ENCODE measurements at places on chromosomes 4 and X.
A peak's percentile ranks its signal among the peaks of the same experiment; 100 is the strongest.

GRCh38 chrX:70508296-70508911, 63.8 kb downstream of the DLG3 start:
- no peaks in the 10 kb centered on the region for H3K4me1 ChIP-seq
- no peaks in the 10 kb centered on the region for H3K36me3 ChIP-seq
- H3K4me3 ChIP-seq = no peak overlapping the region
- no peaks in the 10 kb centered on the region for H3K27me3 ChIP-seq
- H3K27ac ChIP-seq = no peak overlapping the region
- no peak for DNase-seq

- H3K27me3 ChIP-seq = peaks cover 63% of the 10 kb centered on the region
- H3K36me3 ChIP-seq = no peaks in the 10 kb centered on the region
- H3K27ac ChIP-seq = no peak overlapping the region
Measured at GRCh38 chr4:74366367-74366911, 1.5 kb downstream of the EREG start.

GRCh38 chrX:43676971-43677572, 21.0 kb downstream of the MAOA start:
- peaks cover 19% of the 10 kb centered on the region for H3K4me1 ChIP-seq
- no peak overlapping the region for H3K4me3 ChIP-seq
- no peaks in the 10 kb centered on the region for H3K27me3 ChIP-seq
- peak overlapping the region; percentile 42 for H3K27ac ChIP-seq

- H3K27me3 ChIP-seq = no peaks in the 10 kb centered on the region
- H3K36me3 ChIP-seq = no peaks in the 10 kb centered on the region
- H3K4me3 ChIP-seq = no peak overlapping the region
- H3K4me1 ChIP-seq = no peaks in the 10 kb centered on the region
- no peak for DNase-seq
Measured at GRCh38 chrX:143435916-143436315, 81.4 kb downstream of the SPANXN3 start.

GRCh38 chr4:100935090-100935489, 412.2 kb downstream of the PPP3CA start:
- DNase-seq = no peak
- peaks cover 3% of the 10 kb centered on the region for H3K4me1 ChIP-seq
- no peak overlapping the region for H3K27ac ChIP-seq
- no peaks in the 10 kb centered on the region for H3K27me3 ChIP-seq
- H3K36me3 ChIP-seq = no peaks in the 10 kb centered on the region

- H3K4me1 ChIP-seq = peaks cover 58% of the 10 kb centered on the region
- DNase-seq = peak; percentile 98
- H3K4me3 ChIP-seq = peak within 1 kb of the TSS; percentile 99
- H3K27me3 ChIP-seq = no peaks in the 10 kb centered on the region
- peaks cover 4% of the 10 kb centered on the region for H3K36me3 ChIP-seq
Measured at GRCh38 chr4:1289207-1290164, at the start of gene MAEA. TSS of gene MAEA (plus strand) at chr4:1289891. CDS start at chr4:1289914, 23 bp downstream.

- H3K27ac ChIP-seq = peak overlapping the region; percentile 56
- H3K36me3 ChIP-seq = no peaks in the 10 kb centered on the region
- H3K4me3 ChIP-seq = no peak overlapping the region
Measured at GRCh38 chrX:23844502-23845138, 61.6 kb downstream of the SAT1 start.

GRCh38 chr4:153543351-153543750, 77.2 kb downstream of the TMEM131L start:
- no peak overlapping the region for H3K4me3 ChIP-seq
- H3K4me1 ChIP-seq = peaks cover 59% of the 10 kb centered on the region
- H3K27me3 ChIP-seq = no peaks in the 10 kb centered on the region
- H3K27ac ChIP-seq = peak overlapping the region; percentile 61
- DNase-seq = no peak
- H3K36me3 ChIP-seq = no peaks in the 10 kb centered on the region

DNA sequence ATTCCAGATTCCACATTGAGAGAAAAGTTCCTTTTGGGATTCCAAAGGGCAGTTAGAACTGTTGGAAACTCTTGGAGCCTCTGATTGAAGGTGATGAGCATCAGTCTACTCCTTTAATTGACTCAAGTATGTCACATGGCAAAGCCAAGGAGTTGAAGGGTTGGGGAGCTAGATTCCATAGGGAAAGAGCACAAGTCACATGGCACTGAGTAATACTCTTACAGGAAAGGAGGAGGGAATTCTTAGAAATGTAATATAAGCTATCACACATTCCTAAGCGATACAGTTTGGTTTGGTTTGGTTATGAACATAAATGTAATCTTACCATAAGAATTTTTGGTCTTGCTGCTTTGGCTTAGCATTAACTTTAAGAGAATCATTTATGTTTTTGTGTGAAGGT, 15.7 kb downstream of the SPCS3 start:
- DNase-seq = no peak
- no peak overlapping the region for H3K4me3 ChIP-seq
- H3K4me1 ChIP-seq = peaks cover 9% of the 10 kb centered on the region

DNA sequence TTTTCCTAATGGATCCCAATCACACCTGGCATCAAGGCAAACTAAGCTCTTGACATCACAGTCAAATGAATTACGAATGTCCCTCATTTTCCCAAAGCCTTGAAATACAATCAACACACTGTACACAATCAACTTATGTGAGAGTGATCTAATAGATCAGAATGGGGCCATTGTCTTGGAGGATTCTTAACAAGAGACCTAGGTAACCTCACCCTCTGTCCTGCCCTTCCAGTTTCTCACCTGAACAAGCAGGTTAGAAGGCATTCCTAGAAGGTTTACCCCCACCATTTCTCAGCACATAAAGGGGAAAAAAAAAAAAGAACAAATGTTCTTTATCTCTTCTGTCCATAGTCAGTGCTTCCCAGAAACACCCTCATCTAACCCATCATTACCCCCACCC, 6.3 kb downstream of the SLC39A8 start:
- H3K4me3 ChIP-seq = no peak overlapping the region
- H3K4me1 ChIP-seq = peaks cover 4% of the 10 kb centered on the region
- no peaks in the 10 kb centered on the region for H3K36me3 ChIP-seq
- H3K27me3 ChIP-seq = no peaks in the 10 kb centered on the region
- no peak overlapping the region for H3K27ac ChIP-seq
- DNase-seq = no peak

- no peak overlapping the region for H3K27ac ChIP-seq
- H3K4me3 ChIP-seq = no peak overlapping the region
- no peak for DNase-seq
- H3K36me3 ChIP-seq = no peaks in the 10 kb centered on the region
- H3K27me3 ChIP-seq = peaks cover 3% of the 10 kb centered on the region
- H3K4me1 ChIP-seq = no peaks in the 10 kb centered on the region
Measured at GRCh38 chr4:7168106-7168505, 24.2 kb upstream of the SORCS2 start.

DNA sequence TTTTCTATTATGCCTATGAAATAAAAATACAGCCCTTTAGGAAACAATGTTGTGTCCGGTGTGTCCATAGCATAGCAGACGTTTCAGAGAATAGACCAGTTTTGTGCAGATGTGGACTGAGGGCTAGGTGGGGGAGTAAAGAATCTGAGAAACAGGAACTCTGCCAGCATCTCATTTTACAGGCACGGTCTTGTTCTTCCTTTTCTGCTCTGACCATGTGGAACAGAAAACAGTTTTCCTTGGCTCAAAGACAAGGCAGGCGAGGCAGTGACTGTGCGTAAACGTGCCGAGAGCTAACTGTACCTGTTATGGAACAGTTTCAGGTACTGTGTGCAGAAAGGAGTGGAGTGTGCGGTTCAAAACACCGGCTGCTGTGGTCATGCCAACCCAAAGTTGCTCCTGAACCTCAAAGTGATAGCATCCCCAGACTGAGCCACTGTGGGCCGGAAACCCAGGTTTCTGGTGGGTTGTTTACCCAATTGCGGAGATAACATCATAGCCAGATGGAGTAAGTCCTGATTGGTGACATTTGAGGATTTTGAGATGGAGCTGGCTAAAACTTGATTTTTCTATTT, 20.2 kb downstream of the CNGA2 start:
- H3K4me3 ChIP-seq = no peak overlapping the region
- DNase-seq = no peak
- no peaks in the 10 kb centered on the region for H3K27me3 ChIP-seq

- no peaks in the 10 kb centered on the region for H3K4me1 ChIP-seq
- DNase-seq = no peak
Measured at GRCh38 chrX:65871671-65872311, 168.1 kb downstream of the VSIG4 start.

- peaks cover 63% of the 10 kb centered on the region for H3K4me1 ChIP-seq
- H3K27me3 ChIP-seq = no peaks in the 10 kb centered on the region
- no peak for DNase-seq
- no peak overlapping the region for H3K4me3 ChIP-seq
- peaks cover 37% of the 10 kb centered on the region for H3K36me3 ChIP-seq
Measured at GRCh38 chr4:87093443-87094123, 126.8 kb downstream of the KLHL8 start.

- H3K4me1 ChIP-seq = no peaks in the 10 kb centered on the region
- no peaks in the 10 kb centered on the region for H3K36me3 ChIP-seq
- H3K27ac ChIP-seq = no peak overlapping the region
- no peaks in the 10 kb centered on the region for H3K27me3 ChIP-seq
Measured at GRCh38 chr4:13794819-13795565, 167.5 kb upstream of the BOD1L1 start.

DNA sequence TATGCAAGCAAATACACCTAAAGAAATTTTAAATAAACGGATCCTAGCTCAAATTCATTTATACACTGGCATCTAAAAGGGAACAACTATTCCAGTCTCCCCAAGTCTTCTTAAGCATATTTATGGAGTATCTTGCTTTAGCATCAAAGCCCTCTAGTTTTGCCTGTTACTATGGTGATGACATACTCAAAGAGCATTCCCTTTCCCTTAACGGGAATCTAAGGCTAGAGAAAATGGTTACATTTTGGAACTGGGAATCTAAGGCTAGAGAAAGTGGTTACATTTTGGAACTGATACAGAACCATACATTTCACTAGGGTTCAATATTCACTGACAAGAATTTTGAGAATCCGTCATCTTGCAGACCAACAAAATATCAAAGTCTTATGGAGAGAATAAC, 271.2 kb downstream of the CHIC1 start:
- no peak overlapping the region for H3K4me3 ChIP-seq
- no peak for DNase-seq
- H3K27ac ChIP-seq = no peak overlapping the region
- H3K4me1 ChIP-seq = no peaks in the 10 kb centered on the region
- no peaks in the 10 kb centered on the region for H3K27me3 ChIP-seq
- no peaks in the 10 kb centered on the region for H3K36me3 ChIP-seq

DNA sequence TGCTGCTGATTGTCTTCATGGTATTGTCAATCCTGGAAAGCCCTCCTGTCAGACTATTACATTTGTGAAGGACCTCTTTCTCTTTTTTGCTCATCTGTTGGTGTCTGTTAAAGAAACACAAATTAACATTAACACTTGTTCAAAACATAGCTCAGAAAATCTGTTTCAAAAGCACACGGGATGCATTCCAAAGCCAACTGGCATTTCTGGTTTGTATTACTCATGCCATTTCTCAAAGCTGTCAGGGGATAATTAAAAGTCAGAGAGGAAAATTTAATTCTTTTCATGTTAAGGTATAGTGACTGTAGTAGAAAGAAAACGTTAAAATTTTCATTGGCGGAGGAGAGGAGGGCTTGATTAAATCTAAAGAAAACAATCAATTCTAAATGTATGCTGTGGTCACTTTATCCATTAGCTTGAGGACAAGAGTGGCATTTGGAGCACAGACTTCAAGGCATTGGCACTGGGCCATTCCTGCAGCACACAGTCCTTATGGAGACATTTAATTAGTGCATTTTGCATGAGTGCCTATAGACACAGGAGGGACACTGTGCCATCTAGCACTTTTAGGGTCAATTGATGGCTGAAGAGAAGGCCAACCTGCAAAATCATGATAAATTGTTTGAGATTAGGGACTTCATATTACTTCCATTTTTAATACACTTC, 21.2 kb upstream of the GLRA2 start:
- no peak for DNase-seq
- H3K27me3 ChIP-seq = no peaks in the 10 kb centered on the region
- no peak overlapping the region for H3K4me3 ChIP-seq
- no peaks in the 10 kb centered on the region for H3K4me1 ChIP-seq
- no peak overlapping the region for H3K27ac ChIP-seq
- H3K36me3 ChIP-seq = no peaks in the 10 kb centered on the region

- H3K4me3 ChIP-seq = peak overlapping the region; percentile 82
- H3K27me3 ChIP-seq = no peaks in the 10 kb centered on the region
- peaks cover 15% of the 10 kb centered on the region for H3K4me1 ChIP-seq
- DNase-seq = peak; percentile 18
Measured at GRCh38 chrX:110317061-110317819, 645 bp downstream of the AMMECR1 start.

GRCh38 chr4:69754926-69755580, 5.4 kb downstream of the SULT1B1 start:
- no peaks in the 10 kb centered on the region for H3K4me1 ChIP-seq
- H3K4me3 ChIP-seq = no peak overlapping the region
- no peak overlapping the region for H3K27ac ChIP-seq
- no peaks in the 10 kb centered on the region for H3K27me3 ChIP-seq
- H3K36me3 ChIP-seq = no peaks in the 10 kb centered on the region

- H3K4me3 ChIP-seq = no peak overlapping the region
- no peaks in the 10 kb centered on the region for H3K36me3 ChIP-seq
- DNase-seq = no peak
- H3K4me1 ChIP-seq = no peaks in the 10 kb centered on the region
- H3K27ac ChIP-seq = no peak overlapping the region
- H3K27me3 ChIP-seq = peaks cover 52% of the 10 kb centered on the region
Measured at GRCh38 chr4:4666693-4667621, 125.1 kb upstream of the STX18 start.

DNA sequence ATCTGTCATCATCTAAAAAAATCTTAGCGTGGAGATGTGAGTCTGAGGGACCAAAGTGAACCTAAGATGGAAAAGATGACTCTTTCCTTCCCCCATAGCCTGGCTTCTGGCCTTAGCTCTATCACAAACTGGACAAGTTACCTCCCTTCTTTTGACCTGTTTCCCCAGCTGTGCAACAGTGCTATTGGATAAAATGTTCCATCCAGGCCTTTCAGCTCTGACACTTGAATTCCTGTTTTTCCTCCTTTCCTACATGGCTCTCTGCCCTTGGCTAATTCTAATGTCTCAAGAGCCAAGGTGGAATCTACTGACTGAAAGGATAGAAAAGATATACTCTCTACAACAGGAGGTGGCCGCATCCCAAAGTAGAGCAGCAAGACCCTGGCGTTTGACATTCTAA, 84.5 kb upstream of the ARHGEF9 start:
- H3K27me3 ChIP-seq = no peaks in the 10 kb centered on the region
- no peak overlapping the region for H3K4me3 ChIP-seq
- DNase-seq = no peak
- no peak overlapping the region for H3K27ac ChIP-seq
- no peaks in the 10 kb centered on the region for H3K36me3 ChIP-seq

GRCh38 chrX:131955099-131955777, 67.9 kb upstream of the STK26 start:
- DNase-seq = no peak
- no peaks in the 10 kb centered on the region for H3K4me1 ChIP-seq
- H3K36me3 ChIP-seq = no peaks in the 10 kb centered on the region
- H3K4me3 ChIP-seq = no peak overlapping the region
- H3K27ac ChIP-seq = no peak overlapping the region

DNA sequence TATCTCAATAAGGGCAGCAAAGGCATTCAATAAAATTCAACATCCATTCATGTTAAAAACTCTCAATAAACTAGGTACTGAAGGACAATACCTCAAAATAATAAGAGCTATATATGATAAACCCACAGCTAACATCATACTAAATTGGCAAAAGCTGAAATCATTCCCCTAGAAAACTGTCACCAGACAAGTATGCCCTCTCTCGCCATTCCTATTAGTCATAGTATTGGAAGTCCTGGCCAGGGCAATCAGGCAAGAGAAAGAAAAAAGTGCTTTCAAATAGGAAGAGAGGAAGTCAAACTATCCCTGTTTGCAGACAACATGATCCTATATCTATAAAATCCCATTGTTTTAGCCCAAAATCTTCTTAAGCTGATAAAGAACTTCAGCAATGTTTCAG, 116.8 kb downstream of the TENT5D start:
- H3K4me3 ChIP-seq = no peak overlapping the region
- no peaks in the 10 kb centered on the region for H3K27me3 ChIP-seq
- DNase-seq = no peak
- H3K27ac ChIP-seq = no peak overlapping the region
- no peaks in the 10 kb centered on the region for H3K4me1 ChIP-seq

All from left ventricle myocardium inferior (tissue), 1 donor.